ENCODE measurements at places on chromosomes 6 and 20. TPM values are rescaled to one million over a fixed set of nuclear protein-coding genes. Genes with fewer than 3 reads are reported as not detected.

LAMA4 gene
- total RNA-seq = 1.7 TPM

SFTA2 gene
- total RNA-seq = not detected

PPP1R3G gene
- 1.4 TPM for total RNA-seq

HTR1B gene
- total RNA-seq = 0.18 TPM

IL17F gene
- total RNA-seq = not detected

GNMT gene
- total RNA-seq = 0.10 TPM

SNHG17 gene
- 199 TPM for total RNA-seq

NHLRC1 gene
- total RNA-seq = 1.9 TPM

ASIP gene
- total RNA-seq = not detected

PM20D2 gene
- total RNA-seq = 14.9 TPM

TOX2 gene
- 11.2 TPM for total RNA-seq

PBOV1 gene
- not detected for total RNA-seq

LGSN gene
- total RNA-seq = 3.3 TPM

ZBP1 gene
- total RNA-seq = not detected

GSTA2 gene
- 0.07 TPM for total RNA-seq

USP49 gene
- 0.96 TPM for total RNA-seq

LCA5 gene
- 1.0 TPM for total RNA-seq

PSMB8 gene
- total RNA-seq = 21.7 TPM

HSPA1L gene
- 1.8 TPM for total RNA-seq

TMC2 gene
- not detected for total RNA-seq

SLC12A5 gene
- 15.1 TPM for total RNA-seq

TSHZ2 gene
- total RNA-seq = not detected

GPX5 gene
- total RNA-seq = not detected

CLPSL2 gene
- 1.2 TPM for total RNA-seq

SOX18 gene
- 1.9 TPM for total RNA-seq

FOXA2 gene
- 16.4 TPM for total RNA-seq

BTBD9 gene
- 2.8 TPM for total RNA-seq

SEL1L2 gene
- total RNA-seq = not detected

ERVFRD-1 gene
- not detected for total RNA-seq

ZKSCAN8 gene
- total RNA-seq = 4.7 TPM

HLA-DQB2 gene
- not detected for total RNA-seq
